Heart right ventricle (tissue), 16 donors: ENCODE measurements at places on chromosomes 6 and 20. TPM values are rescaled to one million over a fixed set of nuclear protein-coding genes. Genes with fewer than 3 reads are reported as not detected.

- no peak for DNase-seq
Measured at GRCh38 chr6:12844284-12845223, 128.0 kb downstream of the PHACTR1 start.

- DNase-seq: no peak
Measured at GRCh38 chr6:168962886-168963285, 290.8 kb downstream of the THBS2 start.

GRCh38 chr6:124829822-124830221 lies 132.4 kb upstream of the RNF217 start:
- no peak for DNase-seq

DNA sequence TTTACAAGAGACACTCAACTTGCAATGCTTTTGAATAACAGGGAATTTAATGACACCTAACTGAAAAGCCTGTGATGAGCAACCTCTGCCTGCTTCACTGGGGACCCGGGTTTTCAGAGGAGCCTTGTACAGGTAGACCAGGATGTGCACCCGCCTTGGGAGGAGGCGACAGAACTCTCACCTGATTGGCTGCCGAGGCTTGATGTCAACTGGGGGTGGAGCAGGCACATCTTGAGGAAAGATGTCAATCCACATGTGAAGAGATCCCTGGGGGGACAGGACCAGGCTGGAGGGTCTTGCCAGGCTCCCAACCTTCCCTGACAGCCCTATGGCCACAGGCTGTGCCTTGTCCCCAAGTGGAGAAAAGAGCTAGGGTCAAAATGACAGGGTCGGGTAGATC lies 19.8 kb downstream of the ERGIC3 start:
- DNase-seq: no peak

DNA sequence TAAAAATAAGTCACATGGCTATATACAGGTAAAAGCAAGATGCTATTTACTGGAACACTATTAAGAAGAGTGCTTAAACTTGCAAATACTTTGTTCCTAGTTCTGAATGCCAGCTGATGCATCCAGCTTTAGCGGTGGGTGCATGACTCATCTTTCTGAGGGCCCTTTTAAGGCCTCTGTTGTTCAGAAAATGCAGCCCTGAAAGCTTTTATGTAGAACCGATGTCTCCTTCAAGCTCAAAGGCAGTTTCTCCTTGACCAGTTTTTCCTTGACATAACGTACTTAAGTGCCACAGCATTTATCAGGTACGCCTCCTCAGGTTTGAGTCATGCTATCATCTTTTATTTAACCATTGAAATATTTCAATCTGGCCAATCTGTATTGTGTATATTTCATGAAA lies 82.8 kb downstream of the MLIP start:
- DNase-seq: no peak

DNA sequence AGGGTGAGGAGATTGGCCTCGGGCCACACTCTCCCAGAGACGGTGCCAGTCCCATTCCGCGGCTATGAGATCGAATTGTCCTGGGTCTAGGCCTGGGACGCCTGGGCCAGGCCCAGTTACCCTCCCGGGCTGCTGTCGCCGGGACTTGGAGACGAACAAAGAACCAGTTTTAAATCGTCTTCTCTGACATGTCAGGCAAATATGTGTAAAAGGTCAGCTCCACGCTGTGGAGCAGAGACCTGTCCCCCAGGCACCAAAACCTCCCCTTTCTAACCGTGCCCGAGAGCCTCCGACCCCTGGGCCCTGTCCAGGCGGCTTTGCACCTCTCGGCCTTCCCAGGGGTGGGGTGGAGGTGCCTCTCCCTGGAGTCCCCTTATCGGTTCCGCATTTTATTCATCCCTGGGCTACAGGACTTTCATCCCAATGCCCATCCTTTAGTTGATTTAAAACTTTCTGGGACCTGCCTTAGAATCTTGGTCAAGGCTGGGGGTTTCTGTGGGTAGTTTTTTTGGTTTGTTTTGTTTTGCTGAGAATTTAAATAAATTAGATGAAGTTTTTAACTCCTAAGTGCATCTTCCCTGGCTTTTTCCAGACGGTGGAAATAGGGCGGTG lies 5.8 kb upstream of the TFAP2A start:
- DNase-seq: no peak

DNA sequence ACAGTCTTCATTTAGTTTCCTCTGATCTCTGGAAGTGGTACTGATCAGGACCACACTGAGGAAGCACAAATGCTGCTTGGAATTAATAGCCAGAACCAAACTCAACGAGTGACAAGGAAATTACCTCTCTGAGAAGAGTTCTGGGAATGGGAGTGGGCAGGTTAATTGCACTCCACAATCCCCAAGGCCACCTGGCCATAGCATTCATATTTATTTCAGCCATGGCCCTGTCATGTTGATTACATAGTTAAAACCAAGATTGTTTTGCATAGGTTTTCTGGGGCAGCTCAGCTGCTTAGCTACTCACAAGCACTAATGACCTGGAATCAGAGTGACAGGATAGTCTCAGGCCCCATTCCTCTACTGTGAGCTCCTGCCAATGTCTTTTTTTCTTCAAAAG lies 230.2 kb upstream of the RIMS1 start:
- no peak for DNase-seq

- DNase-seq: no peak
Measured at GRCh38 chr6:53412751-53413150, 64.0 kb upstream of the ELOVL5 start.

DNA sequence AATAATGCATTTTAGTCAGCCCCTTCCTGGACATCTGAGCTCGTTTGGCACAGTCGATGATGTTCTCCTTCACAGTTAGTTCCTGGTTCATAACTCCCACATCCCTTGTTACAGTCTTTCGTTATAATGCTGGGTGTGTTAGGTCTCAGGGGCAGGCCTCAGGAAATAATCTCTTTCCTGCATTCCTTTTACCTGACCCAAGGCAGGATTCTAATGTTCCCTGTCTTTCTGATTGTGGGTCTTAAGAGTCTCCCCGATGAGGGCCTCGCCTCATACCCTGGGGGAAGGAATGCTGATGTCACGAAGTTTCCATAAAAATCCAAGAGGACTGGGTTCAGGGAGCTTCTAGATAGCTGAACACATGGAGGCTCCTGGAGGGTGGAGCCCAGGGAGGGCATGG lies 104.0 kb upstream of the CARMIL1 start:
- DNase-seq: no peak

- DNase-seq: no peak
Measured at GRCh38 chr6:139448051-139448649, 73.7 kb upstream of the CITED2 start.

DNA sequence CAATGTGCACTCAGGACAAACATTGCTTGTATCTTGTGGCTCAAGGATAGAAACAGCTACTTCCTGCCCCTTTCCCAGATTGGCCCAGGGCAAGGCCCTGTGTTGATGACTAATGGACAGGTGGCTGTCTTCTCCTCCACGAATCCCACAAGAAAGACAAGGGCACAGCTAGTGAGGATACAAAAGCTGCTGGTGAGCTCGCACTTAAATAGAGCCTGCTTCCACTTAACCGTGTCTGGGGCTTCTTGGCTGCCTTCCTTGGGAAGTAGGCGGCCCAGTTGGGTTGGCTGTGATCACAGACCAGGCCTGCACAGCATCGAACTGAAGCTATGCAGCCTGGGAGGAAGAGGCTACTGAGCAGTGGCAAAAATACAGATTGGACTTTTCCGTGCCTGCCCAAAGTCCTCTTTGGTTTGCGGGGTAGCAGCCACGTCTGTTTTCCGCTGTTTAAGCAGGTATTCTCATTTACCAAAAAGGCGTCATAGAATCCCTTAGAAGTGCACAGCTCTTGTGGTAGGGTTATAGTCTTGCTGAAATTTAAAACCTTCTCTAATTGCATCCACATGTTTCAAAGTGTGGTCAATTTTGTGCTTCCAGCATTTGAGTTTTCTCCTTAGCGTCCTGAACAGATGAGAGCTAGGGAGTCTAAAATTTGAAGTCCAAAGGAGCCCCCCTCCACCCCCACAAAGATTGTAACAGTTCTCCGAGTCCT lies 23.0 kb upstream of the NAA20 start:
- DNase-seq: peak; percentile 60

DNA sequence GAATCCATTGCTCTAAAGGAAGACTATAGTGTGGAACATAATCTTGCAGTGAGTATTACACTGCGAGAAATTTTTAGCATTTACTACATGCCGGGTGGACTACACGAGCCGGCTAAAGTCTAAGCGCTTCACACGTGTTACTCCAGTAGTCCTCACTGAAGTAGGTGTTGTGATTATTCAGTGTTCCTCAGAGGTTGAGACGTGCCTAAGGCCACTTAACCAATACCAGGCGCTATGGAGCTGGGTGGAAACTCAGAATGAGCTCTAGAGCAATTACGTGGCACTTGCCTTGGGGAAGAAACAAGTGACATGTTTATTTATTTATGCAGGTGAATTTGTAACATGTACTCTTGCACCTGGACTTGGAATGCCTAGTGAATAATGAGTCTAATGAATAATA lies 46.4 kb downstream of the SASH1 start:
- DNase-seq: no peak

DNA sequence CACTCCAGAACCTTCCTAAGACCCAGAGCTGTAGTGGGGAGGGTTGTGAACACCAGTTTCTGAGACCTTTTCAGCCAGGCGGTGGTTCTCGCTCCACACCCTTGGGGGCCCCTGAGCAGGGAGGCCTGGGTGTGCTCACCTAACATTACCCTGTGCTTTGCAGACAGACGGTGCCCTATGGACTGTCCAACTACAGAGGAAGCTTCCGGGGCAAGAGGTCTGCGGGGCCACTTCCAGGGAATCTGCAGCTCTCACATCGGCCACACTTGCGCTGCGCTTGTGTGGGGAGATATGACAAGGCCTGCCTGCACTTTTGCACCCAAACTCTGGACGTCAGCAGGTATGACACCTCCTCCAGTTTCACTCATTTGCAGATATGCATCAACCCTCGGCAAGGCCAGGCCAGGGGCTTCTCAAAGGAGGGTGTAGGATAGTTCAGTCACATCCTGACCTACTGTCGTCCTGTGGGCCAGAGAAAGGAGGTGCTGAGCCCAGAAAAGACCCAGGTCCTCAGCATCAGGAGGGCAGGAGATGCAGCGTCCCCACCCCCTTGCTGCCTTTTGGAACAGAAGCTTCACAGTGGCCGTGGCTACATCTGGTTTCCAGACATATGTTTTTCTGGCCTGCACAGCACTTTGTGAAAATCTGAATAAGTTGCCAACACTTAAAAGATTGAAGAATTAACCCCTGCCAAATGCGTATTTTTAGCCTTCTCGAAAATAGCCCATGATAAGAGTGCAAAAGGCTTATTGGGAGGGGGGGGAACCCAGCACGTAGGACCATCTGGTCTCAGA lies 20.6 kb downstream of the EDN3 start:
- DNase-seq: no peak

- DNase-seq: no peak
Measured at GRCh38 chr20:58112017-58112781, 116.3 kb downstream of the ANKRD60 start.

DNA sequence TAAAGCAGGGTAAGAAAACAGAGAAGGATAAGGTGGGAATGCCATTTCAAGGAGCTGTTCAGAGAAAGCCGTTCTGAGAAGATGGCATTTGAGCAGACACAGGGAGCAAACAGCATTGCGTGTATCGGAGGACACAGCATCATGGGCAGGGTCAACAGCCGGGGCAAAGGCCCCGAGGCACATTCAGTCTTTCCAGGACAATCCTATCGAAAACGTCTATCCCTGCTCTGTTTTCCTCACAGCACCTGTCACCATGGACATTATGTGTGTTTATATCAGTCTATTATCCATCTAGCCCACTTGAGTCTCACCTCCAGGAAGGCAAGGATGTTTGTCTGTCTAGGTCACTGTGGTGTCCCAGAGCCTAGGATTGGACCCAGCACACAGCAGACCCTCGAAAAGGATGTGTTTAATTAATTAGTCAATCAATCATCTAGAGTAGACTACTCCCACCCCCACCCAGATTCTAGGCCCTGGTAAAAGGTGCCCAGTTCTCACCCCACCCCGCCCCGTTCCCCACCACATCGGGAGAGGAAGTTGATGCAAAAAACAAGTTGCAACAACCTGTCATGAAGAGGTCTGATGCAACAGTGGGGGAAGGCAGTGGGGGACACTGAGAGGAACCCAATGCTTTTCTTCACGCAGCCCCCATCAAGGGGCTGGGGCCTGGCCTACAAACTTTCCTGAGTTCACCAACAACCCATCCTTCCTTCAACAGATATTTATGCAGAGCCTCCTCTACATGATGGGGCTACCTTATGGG lies 66.6 kb downstream of the PREX1 start:
- DNase-seq: no peak

DNA sequence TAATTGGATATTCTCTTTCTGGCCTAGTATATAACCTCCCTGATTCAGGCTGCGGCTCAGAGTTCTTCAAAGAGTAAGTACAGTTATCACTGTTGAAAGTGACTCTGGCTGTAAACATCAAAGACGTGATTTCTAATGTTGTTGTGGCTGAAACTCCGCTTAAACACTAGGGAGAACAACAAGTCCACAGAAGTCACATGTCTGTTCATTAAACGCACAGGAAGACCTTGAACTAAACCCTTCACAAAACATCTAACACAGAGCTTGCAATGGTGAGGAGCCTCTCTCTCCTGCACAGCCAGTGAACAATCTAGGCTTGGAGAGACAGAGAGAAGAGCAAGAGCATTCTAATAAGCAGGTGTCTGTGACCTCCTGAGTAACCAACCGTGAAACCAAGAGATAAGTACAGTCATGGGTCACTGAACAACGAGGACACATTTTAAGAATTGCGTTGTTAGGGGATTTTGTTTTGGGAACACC lies 249.3 kb downstream of the PRKN start:
- no peak for DNase-seq

DNA sequence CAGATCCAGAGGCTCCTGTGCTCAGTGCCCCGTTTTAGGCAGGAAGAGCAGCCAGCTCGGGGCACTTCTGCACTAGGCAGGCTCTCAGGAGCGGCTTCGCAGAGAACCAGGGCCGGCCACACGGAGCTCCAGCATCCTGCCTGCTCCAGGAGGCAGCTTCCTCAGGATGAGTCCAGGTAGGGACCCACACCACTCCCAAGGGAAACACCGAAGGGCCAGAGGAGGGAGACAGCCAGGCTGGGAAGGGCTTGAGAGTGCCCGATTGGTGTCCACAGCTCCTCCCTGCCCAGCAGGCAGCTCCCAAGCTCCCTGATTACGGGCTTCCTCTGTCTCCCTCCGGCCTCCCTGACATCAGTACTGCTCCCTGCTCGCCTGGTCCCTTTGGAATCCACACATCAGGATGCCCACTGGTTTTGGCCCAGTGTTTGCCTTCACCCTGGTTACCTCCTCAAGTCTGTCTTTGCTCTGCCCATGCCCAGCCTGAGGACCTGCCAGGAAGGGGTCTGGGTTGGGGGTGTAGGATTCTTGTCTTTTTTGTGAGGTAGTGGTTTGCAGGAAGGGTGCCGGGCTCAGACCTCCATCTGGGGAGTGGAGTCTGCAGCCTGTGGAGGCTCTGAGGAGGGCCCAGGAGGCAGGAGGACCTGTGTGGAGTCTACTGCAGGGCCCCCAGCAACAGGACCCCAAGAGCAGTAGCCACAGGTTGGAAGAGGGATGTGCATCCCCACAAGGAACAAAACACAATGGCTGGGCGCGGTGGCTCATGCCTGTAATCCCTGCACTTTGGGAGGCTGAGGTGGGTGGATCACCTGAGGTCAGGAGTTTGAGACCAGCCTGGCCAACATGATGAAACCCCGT lies 11.2 kb upstream of the PYGB start:
- no peak for DNase-seq

The HUS1B gene
- not detected for polyA plus RNA-seq

The RIPPLY2 gene
- polyA plus RNA-seq: 0.17 TPM

The GSTA3 gene
- polyA plus RNA-seq: not detected

The PI3 gene
- polyA plus RNA-seq: not detected

The ATP9A gene
- 3.4 TPM for polyA plus RNA-seq

The RAB23 gene
- 4.5 TPM for polyA plus RNA-seq

The HECA gene
- 15.0 TPM for polyA plus RNA-seq

The HLA-G gene
- 0.13 TPM for polyA plus RNA-seq

The FILIP1 gene
- polyA plus RNA-seq: 73.2 TPM

The SLC24A3 gene
- polyA plus RNA-seq: 0.80 TPM

The C4B gene
- 33.8 TPM for polyA plus RNA-seq

The TRDN gene
- polyA plus RNA-seq: 1,141 TPM
